ENCODE measurements at places on chromosomes 13 and 19.

DNA sequence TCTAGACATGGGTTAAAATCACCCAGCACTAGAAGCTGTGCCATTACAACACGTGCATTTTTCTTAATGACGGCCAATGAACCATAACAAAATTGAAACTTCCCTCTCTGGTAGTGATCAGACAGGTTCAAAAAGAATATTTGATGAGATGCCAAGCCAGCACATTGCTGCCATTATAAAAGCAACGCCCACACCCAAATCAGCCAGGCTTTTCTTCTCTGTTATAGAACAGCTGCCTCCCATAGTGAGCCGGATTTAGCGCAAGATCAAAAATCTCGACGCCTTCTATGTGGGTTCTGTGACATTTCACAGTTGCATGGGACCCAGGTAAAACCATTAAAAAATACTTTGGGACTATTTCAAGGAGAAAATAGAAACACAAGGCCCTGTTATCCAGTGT lies 1158.0 kb downstream of the EFNB2 start:
- no peak for DNase-seq

GRCh38 chr13:36445278-36445677 lies 13.0 kb downstream of the CCNA1 start:
- DNase-seq: no peak

- no peak for DNase-seq
Observed at GRCh38 chr13:49754146-49754545, 38.3 kb downstream of the KPNA3 start.

GRCh38 chr19:38837656-38838121 lies 6.1 kb upstream of the ECH1 start:
- peak; percentile 6 for DNase-seq

DNA sequence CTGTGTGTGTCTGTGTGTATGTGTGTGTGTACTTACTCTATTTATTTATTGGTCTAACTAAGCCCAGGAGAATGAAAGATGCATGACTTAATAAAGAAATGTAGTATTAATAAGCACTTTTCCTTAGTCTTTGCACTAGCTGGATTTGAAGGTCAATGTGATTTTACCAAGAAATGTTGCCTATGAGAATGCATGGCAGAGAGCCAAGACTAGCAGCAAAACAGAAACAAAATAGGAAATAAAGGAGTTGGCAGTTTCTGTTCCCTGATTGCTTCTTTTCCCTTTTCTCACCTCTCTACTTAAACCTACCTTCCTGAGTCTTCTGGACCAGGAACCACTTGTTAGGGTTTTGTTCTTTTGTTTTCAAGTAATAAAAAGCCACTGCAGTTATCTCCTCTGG lies 286.1 kb downstream of the KCTD12 start:
- no peak for DNase-seq

DNA sequence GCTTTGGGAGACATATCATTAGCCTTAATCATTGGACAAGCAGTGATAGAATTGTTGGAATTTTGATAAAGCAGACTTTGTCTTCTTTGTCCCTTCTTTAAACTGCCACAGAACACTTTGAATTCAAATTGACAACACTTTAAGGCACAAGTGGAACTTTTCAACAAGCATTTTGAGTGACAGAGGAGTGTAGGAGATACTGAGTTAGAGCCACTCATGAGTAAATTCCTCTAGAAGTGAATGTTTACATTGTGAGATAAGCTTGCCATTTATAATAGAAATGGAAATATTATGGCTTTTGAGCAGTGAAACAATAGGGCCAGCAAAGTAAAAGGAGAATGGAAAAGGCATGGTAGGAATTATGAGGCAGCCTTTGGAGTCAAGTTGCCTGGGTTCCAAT lies 515.8 kb downstream of the SLITRK6 start:
- DNase-seq: no peak

DNA sequence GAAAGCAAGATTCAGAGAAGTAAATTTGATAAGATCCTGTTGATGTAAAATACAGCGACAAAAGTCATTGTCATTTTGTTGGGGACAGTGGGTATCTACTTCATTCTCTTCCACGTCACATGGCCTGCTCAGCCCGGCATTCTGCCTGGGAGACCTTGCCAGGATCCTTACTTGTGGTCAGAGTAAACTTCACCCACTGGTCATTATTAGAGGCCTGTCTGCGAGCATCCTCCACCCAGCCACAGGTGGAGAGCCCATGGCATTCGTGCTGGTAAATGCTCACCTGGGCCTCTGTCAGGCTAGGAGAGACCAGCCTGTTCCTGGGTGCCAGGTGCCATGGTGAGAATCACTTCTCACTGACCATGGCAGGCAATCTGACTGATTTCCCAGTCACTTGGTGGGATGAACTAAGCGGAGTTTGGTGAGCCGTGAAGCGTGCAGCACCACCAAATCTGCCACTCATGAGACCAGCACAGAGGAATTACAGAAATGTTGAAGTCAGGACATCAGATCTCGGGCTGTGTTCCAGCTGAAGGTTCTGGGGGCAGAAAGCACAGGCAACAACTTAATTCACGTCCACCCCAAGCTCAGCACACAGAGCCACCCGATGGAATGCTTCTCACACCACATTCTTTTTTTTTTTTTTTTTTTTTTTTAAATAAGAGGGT lies 107.0 kb downstream of the SIPA1L3 start:
- no peak for DNase-seq

- DNase-seq: no peak
Observed at GRCh38 chr19:50838239-50838638, 4.9 kb upstream of the KLK15 start.

GRCh38 chr13:72132075-72132474 lies 265.1 kb upstream of the DACH1 start:
- no peak for DNase-seq

DNA sequence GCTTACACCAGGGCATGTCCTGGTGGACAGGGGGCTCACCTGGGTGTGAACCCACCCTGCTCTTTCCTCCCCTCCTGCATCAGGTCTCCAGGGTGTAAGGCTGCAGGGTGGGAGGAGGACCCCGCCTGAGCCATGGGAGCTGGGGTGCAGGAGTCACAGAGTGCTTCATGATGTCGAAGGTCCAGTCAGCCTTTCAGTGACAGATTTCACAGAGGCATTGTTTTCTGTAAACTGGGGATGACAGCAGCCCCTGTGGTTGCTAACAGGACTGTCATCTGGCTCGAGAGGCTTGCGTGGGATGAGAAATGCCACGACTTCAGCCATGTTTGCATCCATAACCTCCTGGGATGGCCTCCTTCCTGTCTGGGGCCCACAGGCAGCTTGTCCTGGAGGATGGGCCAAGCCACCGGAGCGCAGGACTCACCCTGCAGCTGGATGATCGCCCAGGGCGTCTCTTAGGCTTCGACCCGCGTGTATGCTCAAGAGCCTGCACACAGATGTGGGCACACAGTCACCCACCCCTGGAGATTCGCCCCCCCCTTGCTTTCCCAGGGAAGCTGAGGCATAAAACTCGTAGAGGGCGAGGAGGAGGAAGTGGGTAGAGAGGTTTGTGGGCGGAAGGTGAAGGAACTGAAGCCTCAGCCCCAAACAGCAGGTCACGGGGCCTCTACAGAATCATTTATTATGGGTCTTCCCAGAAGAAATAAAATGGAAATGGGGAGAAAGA lies 4.9 kb downstream of the NANOS3 start:
- DNase-seq: no peak

GRCh38 chr13:26758496-26759157 lies 2.0 kb downstream of the GPR12 start:
- DNase-seq: no peak

DNA sequence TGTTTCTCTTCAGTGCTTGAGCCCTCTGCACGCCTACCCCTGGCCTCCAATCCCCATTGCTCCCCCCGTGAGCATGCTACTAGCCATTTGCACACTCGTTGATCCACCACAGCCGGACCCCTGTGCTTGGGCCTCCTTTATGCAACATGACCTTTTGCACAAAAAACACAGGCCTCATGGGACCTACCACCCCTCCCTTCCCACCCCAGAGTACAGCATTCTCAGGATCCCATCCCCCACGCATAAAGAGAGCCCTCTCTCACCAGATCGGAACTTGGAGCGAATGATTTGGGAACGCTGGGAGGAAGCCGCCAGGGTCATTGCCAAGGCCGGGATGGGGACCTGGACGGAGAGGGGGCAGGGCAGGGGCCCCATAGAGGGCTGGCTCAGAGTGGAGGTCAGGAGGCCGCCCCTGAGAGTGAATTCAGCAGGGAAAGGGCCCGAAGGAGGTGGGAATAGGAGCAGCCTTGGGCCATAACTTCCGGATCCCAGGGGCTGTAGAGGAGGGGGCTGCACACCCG lies 754 bp downstream of the MAMSTR start:
- no peak for DNase-seq

- no peak for DNase-seq
Observed at GRCh38 chr13:23440821-23441618, 7.5 kb upstream of the SACS start.

Measured in NCI-H510A treated with DMSO at 0.1 percent for 48 hours (cell line).